CD4-positive, alpha-beta T cell treated with Interleukin-2 at 100 ng/mL for 4 hours (primary cell): ENCODE measurements at places on chromosomes 6 and 20.

DNA sequence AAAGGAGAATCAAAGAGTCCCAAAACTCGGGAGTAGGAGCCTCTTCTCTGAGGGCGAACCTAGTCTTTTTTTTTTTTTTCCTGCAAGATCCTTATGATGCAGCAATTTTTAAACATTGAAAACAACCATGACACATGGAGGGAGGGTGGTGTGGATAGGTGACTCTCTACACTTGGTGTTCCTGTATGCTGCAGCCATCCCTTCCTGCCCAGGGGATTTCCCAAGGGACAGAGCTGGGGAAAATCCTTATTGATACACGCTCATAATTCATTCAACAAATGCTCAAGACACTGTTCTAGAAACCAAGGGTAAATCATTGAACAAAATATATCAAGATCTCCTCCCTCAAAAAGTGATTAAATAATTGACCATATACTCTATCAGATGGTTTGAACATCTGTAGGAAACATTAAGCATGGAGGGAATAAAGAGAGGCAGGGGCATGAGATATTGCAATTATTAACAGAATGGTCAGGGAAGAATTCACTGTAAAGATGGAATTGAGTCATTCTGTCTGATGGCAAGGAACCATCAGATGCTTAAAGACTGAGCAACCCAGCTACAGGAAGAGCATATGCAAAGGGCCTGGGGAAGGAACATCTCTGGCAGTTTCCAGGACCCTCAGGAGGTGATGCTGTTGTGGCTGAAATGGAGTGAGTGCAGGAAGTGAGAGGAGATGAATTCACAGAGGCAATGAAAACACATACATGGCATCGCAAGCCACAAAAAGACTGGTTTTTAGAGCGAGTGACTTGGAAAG, 13.4 kb upstream of the BTN3A3 start:
- DNase-seq: no peak

DNA sequence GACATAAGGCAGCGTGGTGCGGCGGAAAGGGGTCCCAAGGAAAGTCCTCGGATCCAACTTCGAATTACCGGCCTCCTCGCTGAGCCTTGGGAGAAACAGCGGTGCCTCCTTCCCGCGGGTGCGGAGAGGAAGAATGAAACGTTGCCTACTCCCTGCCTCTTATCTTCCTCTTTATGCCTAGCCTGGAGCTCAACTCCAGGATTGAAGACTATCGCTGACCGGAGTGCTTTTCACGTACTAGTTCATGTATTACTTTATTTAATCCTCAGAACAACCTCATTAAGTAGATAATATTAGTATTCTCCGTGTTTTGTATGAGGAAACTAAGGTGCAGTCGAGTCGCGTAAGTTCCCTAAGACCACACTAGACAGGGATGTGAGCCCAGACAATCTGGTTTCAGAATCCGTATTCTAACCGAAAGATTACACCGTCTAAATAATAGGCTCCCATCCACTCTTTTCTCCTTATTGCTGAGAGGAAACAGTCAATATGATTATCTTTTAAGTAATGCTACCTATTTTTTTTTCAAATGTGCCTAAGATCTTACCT, 793 bp upstream of the PDSS2 start:
- no peak for DNase-seq

- DNase-seq: no peak
Measured at GRCh38 chr6:27247133-27247836, at the start of gene PRSS16. PRSS16 (plus strand) TSS chr6:27247701; CDS start chr6:27247738, 37 bp downstream.

GRCh38 chr20:227439-228105, 514 bp downstream of the DEFB129 start:
- DNase-seq: no peak

- peak; percentile 69 for DNase-seq
Measured at GRCh38 chr6:12233693-12234571, 56.2 kb upstream of the EDN1 start.

GRCh38 chr6:70180901-70181599, 121.8 kb downstream of the COL9A1 start:
- no peak for DNase-seq

GRCh38 chr6:40338306-40338705, 248.9 kb downstream of the LRFN2 start:
- DNase-seq: no peak

GRCh38 chr20:53402233-53403005, 191.2 kb downstream of the ZNF217 start:
- DNase-seq: no peak

- DNase-seq: no peak
Measured at GRCh38 chr6:34352305-34352937, 40.0 kb downstream of the NUDT3 start.

DNA sequence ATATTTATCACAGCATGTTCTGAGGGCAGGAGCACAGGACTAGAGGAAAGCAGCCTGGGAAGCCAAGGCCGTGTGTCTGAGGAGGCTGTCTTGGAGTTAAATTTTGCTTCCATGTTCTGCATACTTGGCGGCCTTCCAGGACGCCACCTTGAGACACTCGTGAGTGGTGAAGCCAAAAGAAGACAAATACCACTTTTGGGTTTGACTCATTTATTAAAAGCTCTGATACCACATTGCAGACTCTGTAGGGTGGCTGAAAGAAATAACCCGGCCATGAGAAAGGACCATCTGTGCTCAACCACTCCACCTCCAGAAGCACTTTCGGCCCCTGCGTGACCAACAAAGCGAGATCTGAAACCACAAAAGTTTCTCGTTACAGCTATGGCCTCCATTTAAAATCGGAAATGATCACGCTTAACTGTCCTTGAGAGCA, 120.0 kb downstream of the TMEM242 start:
- no peak for DNase-seq
